HCEC 1CT (cell line): ENCODE measurements at places on chromosomes 4 and X.

GRCh38 chr4:184734758-184735157 lies 862 bp upstream of the CENPU start:
- DNase-seq: no peak

DNA sequence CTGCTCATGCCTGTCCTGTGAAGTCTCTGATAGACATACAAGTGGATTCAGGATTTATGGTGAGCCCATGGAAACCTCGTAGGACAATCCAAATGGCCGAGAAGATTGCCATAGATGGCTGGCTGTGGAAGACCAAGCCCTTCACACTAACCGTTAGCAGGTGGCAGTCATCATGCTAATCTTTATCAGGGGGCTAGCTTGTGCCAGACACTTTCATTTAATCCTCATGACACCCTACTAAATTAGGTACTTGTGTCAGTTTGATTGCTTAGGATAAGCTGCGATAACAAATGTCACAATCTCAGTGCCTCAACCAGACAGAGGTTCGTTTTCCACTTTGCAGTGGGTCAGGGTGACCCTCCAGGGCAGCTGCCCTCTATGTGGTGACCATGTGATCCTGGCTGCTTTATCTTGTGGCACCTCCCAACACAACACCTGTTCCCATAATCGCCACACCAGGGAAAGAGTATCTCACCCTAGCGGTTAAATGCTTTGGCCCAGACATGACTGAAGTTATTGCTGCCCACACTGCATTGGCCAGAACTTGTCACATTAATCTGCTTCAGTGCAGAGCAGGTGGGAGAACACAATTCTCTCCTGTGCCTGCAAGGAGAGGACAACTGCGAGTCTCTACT lies 60.8 kb downstream of the REPS2 start:
- peak; percentile 20 for DNase-seq

DNA sequence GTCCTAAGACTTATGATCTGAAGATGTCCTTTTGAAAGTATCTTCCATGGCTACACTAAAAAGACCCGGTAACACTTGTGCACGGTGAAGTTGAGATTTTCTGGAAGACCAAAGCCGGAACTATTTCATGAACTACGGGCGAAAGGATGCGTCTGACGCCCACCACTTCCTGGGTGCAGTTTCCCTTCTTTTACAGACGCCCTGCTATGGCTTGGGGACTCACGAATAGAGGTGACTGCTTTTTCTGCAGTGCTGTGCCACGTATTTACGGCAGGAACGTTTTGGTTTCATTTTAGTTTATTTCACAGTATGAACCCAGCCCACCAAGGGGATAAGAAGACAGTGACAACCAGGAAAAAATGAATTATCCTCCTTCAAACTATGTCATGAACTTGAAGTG lies 180.4 kb downstream of the AFAP1 start:
- DNase-seq: no peak

- no peak for DNase-seq
Measured at GRCh38 chr4:118762155-118762554, 73.8 kb downstream of the SEC24D start.

DNA sequence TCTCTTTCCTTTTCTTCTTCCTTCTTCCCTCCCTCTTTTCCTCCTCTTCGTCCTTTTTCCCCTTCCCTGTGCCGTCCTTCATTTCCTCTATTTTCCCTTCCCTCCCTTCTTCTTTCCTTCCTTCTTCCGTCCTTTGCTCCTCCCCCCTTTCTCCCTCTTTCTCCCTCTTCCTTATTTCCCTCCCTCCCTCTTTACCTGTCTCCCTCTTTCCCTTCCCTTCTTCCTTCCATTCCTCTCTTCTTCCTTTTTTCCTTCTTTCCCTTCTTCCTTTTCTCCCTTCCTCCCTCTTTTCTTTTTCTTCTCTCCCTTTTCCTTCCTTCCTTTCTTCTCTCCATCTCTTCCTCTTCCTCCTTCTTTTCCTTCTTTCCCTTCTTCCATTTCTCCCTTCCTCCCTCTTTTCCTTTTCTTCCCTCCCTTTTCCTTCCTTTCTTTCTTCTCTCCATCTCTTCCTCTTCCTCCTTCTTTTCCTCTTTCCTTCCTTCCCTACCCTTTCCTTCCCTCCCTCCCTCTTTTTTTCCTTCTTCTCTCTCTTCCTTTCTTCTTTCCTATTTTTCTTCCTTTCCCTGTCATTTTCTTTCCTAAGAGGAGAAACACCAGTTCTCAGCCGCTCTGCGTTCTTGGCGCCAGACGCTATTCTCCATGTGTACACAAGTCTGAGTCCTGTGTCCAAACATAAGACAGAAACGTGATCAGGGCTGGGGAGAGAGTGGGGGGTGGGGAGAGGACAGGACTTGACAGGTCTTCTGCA lies 597.1 kb downstream of the MID1IP1 start:
- no peak for DNase-seq

- peak; percentile 83 for DNase-seq
Measured at GRCh38 chr4:52572936-52573485, 86.1 kb downstream of the USP46 start.

DNA sequence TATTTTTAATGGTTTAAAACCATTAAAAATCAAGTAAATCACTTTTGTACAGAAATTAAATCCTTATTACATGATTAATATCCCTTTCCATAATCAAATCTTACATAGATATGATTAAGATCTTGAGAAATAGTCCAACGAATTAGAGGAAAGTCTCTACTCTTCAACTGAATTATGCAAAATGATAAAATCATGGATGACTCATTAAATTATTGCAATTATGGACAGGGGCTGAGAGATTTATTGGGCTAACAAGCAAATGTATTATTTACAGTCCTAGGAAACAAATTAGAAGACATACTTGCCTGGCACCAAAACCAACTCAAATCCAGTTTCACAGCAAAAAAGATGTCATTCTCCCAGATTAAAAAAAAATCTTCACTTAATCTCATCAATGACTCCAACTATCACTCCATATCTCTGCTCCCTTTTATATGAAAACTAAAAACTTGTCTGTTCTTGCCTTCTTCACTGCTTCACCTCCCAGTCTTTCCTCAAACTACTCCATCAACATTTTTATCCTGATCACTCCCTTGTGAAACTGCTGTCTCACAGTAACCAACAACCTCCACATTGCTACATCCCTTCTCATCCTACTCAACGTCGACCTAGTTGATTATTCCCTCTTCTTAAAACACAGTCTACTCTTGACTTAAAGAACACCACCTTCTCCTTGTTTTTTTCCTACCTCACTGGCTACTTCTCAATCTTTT lies 18.4 kb upstream of the DDX60 start:
- DNase-seq: no peak
